ENCODE measurements at places on chromosomes 16 and 17.

- peak; percentile 63 for DNase-seq
These were observed 6.1 kb upstream of the RNF157 start for GRCh38 chr17:76246080-76247066.

DNA sequence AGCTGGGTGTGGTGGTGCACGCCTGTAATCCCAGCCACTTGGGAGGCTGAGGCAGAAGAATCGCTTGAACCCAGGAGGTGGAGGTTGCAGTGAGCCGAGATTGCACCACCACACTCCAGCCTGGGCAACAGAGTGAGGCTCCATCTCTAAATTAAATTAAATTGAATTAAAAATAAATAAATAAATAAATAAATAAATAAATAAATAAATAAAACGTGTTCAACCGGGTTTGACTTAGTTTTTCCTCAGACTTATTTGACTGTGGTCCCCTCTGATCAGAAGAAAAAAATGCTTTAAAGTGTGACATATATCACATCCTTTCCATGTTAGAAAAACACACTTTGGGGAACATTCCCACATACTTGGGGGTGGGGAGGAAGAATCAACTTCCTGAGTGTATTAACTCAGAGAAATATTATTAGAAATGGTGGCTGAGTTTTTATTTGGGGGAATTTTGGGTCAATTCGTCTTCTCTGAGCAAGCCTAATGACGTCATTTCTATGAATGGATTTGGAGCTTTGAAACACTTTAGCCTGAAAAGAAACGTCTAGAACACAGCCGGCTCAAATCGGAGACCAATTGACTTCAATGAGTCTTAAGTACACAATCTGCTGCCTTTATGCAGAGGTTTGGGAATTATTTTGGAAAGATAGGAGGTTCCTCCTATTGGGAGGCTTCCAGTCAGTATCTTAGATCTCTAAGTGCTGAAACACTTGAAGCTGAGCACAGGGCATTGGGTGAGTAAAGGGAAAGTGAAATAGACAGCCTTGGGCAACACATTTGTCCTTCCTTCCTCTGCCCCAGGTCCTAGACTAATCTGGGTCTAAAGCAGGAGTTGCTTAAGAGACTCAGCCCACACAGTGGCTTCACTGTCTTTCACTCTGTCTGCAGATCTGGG lies 132.6 kb downstream of the PITPNC1 start:
- no peak for DNase-seq

DNA sequence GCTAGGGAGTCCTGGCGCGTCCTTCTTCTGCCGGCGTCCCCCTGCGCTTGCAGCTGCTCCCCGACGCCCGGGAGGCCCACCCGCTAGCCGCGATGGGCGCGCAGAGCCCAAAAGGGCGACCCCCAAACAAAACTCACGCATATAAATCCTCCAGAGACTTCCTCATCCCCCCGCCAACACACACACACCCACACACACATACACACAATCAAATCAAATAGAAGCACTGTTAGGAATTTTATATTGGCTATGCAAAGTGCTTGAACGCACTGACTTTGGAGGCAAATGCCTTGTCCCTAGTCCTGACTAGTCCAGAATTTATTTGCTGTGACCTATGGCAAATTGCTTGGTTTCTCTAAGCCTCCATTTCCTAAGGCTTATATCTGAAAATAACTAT lies 23.8 kb upstream of the CRYM start:
- DNase-seq: no peak

DNA sequence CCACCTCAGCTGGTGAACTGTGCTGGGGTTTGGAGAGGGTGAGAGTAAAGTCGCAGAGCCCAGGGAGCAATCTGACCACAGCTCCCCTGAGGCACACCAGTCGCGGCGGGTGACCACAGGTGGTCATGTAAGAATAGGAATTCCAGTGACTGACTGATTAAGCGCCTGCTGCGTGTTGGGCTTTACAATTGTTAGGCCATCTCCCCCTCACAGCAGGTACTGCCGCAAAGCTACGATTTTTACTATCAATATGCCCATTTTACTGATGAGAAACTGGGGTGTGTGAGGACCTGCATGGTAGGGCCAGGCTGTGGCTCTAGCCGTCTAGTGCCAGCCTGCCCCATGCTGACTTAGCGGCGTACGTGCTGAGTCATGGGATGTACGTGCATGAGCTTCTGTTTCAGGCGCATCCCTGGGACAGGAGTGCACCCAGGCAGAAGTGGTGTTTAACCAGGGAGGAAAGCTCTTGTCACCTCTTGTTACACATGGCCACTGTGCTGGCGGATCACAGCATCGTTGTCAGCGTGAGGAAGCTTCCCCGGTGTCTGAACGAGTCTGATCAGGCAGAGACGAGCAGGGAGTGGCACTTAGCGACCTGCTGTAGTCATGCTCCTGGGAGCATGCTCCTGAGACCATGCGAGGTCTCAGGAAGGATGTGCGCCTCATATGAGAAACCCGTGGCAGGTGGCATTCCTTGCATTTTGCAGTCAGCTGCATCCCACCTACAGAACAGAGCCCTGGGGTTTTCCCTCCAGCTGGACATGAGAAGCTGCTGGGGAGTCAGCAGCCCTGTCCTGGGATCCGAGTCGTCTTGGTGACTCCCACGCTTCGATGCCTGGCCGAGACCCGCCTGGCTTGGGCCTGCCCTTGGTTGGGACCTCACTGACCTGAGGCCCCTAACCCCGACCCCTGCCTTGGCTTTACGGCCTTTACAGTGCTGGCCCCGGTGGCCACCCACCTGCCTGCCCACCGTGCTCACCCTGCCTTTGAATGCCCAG lies 163.7 kb upstream of the CHMP6 start:
- no peak for DNase-seq

DNA sequence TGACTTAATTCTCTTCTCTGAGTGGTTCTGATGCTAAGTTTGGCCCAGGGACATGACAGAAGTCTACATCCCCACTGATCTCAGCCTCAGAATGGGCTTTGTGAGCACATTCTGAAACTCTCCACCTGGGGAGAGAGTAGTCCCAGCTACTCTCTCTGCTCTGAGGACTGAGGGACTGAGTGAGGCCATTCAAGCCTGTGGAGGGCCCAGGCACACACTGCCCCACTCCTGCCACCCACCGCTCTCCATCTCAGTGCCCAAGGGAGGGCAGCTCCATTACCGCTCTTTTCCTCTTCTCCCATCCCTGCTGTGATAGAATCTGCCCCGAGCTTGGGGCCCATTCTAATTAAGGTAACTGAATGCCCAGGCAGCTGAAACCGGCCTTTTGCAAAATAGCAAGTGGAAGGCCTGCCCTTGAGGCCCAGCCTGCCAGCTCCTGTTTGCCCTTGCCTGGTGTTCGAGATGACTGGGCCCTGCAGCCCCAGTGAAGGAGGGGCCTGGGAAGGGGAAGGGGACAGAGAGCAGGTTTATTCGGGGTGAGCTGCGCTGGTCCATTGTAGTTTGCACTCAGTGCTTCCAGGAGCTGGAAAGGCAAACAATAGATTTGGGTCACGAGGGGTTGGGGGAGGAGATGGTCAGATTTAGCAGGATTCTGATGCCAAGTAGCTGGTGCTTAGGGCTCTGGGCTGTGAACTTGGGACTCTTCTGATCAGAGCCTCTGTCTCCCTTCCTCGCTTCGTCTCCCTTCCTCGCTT lies 76.2 kb downstream of the RAB11FIP4 start:
- DNase-seq: no peak

DNA sequence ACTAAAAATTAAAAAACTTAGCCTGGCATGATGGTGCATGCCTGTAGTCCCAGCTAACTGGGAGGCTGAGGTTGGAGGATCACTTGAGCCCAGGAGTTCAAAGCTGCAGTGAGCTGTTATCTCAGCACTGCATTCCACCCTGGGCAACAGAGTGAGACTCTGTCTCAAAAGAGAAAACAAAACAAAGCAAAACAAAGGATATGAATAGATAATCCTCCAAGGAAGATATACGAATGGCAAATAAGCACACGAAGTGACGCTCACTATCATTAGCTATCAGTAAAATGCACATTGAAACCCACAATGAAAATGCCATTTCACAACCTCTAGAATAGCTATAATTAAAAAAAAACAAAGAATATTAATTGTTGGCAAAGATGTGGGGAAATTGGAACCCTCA lies 386.2 kb upstream of the CCL2 start:
- DNase-seq: no peak

DNA sequence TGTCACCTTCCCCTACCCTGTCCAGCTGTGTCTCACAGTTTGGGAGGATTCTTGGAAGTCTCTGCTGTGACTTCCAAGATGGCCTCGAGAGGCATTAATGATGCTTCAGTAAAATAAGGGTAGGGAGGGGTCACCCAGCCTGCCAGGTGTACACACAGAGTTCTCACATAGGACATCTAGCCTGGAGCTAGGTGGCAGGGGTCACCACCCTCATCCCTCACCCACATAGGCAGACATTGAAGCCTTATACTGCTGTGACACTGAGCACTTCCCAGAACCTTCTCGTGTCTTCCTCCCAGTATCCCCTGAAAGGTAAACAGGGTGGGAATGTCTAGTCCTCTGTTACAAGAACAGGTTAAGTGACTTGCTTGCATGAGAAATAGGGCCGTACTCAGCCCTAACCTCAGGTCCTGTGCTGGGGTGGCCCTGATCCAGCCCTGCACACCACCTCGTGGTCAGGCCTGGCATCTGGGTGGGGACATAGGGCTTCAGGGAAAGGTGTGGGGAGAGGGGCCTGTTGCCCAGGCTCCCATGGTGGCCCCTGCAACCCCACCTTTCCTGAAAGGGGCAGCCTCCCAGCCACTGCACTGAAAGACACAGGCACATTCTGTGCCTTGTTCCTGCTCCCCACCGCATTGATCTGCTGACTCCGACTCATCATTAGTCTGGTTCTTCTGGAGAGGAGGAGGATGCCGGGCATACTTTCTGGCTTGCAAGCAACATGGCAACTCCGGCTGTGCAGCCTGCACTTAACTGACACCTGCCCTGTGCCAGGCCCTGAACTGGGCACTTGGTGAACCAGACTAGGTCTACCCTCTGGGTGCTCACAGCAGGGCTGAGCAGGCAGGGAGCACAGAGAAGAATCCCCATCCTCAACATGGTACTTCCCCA lies 3.6 kb upstream of the MMP15 start:
- no peak for DNase-seq

DNA sequence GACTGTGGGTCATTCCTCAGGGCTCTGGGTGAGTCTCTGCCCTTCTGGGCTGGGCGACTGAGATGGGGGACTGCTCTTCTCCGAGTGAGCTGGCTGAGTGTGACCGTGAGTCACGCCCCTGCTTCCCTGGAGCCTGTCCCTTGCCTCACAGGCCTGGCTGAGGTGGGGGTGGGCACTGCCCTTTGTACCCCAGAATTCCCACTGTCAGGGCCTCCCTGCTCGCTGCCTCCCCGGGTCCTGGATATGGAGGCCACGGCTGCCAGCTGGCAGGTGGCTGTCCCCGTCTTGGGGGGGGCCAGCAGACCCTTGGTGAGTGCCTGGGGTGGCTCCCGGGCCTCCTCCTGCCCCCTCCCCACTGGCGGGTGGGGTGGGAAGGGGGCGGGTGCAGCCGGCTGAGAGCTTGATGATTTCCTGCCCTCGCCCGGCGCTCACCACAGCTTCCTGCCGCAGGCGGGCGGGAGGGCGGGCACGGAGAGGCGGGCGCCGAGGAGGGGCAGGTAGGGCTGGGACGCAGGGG lies at the start of gene LAT:
Gene LAT (plus strand): TSS at position 434 of the 517 bp plus-strand sequence. CDS start 366 bp downstream, outside the sequence.
- DNase-seq: peak; percentile 82

GRCh38 chr17:76026714-76027158 lies 370 bp downstream of the EVPL start:
- DNase-seq: no peak

GRCh38 chr16:80337786-80338185 lies 203.0 kb upstream of the DYNLRB2 start:
- no peak for DNase-seq

GRCh38 chr17:39663340-39663687 lies 1.8 kb upstream of the TCAP start:
- no peak for DNase-seq

DNA sequence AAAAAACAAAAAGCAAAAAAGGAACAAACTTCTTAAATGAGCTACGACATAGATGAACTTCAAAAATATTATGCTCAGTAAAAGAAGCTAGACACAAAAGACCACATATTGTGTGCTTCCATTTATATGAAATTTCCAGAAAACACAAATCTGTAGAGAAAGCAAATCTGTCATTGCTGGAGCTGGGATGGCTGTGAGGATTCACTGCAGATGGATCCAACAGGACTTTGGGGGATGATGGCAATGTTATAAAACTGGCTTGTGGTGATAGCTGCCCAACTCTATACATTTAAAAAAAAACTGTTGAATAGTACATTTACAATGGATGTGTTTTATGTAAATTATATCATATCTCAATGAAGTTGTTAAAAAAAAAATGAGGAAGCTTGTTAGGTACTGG lies 52.6 kb upstream of the MAP3K14 start:
- no peak for DNase-seq

GRCh38 chr16:5903832-5904231 lies 806.2 kb upstream of the EEF2KMT start:
- DNase-seq: no peak
